ENCODE measurements at places on chromosomes 16 and 17.

- DNase-seq: no peak
These were observed 1.6 kb upstream of the KCNJ12 start for GRCh38 chr17:21374441-21375161.

- no peak for DNase-seq
These were observed 1.1 kb upstream of the GIT1 start for GRCh38 chr17:29590411-29591145.

GRCh38 chr16:65908568-65908967 is 457.9 kb upstream of the CDH5 start:
- no peak for DNase-seq

- no peak for DNase-seq
These were observed 11.2 kb upstream of the DNAH17 start for GRCh38 chr17:78588258-78589030.

DNA sequence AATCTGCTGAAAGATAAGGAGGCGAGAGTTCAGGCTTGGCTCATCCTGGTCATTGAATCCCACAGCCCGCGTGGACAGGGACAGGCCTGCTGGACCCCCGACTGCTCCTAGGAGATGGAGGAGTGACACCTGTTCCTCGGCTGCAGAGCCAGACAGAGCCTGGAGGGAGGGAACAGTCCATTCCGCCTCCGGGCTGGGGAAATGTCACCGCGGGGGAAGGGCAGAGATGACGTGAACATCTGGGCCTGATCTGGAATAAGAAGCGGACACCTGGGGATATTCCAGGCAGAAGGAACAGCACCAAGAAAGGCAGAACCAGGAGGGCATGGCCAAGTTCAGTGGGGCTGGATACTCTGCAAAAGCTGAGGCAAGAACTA is 1.5 kb downstream of the ZNF747 start:
- DNase-seq: no peak

DNA sequence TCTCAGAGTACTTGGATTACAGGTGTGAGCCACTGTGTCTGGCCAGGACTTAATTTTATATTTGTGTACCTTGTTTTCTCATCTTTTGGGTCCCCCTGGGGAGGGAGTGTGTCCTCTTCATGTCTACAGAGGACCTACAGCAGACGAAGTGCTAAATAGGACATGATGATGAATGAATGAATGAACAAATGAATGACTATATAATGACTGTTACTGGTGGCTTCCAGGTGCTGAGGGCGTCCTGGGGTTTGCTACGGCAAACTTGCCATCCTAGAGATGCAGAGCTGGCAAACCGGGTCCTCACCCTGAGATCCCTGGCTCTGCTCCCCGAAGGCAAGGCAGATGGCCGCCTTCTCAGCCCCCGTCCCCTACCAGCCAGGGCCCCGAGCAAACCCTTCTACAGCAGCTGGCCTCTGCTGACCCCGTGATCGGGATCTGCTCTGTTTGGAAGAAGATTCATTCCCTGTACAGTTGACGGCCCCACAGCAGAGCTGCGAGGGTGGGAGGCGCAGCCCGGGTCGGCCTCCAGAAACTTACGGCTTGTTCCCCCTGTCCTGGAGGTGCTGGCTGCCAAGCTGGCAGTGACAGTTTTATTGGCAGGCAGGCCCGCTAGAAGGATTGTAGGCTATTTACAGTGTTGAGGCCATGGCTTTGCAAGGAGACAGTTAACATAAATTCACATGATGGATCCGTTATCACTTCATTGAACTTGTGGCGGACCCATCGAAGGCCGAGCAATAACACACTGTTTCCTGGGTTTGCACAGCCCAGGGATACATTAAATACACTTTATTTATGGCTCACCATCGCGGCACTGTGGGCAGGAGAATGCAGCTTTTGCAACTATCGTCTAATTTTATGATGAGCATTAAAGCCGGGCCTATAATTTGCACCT is 197.7 kb upstream of the GSE1 start:
- no peak for DNase-seq
